ENCODE measurements at places on chromosomes 12 and 14.

GRCh38 chr14:92774572-92774971 lies 19.5 kb upstream of the GOLGA5 start:
- DNase-seq: no peak

DNA sequence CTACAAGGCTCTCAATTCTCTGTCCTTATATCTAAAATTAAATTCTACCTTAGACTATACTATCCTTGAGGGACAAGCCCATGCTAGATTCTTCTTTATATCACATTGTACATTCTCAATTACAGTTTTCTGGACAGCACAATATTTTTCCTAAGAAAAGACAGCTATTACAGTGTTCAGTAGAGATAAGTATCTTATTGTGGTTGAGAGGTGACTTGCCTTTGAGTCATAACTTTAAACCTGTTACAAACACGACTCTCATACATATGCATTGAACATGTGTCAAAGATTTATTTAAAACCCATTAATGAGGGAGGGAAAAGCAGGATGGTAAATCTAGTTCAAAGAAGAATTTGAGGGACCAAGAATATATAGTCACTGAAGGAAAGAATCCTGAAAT lies 61.1 kb downstream of the TPH2 start:
- no peak for DNase-seq

DNA sequence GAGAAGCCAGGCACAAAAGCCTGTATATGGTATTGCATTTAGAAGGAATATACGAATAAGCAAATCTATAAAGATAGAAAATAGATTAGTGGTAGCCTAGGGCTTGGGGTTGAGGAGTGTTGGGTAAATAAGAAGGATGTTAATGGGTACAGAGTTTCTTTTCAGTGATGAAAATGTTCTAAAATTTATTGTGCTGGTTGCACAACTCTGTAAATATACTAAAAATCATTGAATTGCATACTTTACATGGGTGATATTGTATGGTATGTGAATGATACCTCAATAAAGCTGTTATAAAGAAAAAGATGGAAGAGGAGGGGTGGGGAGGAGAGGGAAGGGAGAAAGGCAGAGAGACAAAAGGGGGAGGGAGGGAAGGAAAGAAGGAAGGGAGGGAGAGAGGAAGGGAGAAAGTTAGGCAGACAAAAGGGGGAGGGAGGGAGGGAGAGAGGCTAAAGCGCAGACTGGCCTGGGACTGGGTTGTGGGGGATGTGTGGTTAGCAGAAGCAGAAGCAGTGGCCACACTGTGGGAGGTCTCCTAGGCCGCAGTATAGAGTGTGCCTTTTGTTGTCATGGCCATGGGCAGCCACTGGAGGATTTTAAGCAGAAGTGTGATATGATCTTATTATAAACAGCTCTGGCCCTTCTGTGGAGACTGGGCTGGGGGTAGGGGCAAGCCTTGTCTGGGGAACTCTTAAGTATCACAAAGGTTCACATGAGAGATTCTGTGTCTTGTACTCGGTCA lies 73.6 kb upstream of the ELK3 start:
- DNase-seq: no peak

- DNase-seq: no peak
These were observed 175.7 kb downstream of the C12orf50 start for GRCh38 chr12:87853448-87854003.

DNA sequence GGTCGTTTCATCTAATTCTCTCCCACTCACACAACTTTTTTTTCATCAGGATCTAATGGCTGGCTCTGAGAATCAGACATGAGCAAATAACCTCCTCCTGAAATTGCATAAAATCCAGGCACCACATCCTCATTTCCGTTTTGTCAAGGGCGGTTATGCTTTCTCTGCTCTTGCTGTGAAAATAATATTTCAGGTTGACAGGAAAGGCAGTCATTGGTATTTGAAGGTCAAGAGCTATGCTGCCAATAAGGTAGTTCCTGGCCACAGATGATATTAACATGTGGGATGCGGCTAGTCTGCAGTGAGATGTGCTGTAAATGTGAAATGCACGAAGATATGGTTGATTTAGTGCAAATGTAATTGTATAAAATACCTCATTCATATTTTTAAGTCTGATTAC lies 870.2 kb upstream of the TMEM132C start:
- no peak for DNase-seq

GRCh38 chr12:100413001-100413400 lies 56.1 kb downstream of the SLC17A8 start:
- DNase-seq: no peak

DNA sequence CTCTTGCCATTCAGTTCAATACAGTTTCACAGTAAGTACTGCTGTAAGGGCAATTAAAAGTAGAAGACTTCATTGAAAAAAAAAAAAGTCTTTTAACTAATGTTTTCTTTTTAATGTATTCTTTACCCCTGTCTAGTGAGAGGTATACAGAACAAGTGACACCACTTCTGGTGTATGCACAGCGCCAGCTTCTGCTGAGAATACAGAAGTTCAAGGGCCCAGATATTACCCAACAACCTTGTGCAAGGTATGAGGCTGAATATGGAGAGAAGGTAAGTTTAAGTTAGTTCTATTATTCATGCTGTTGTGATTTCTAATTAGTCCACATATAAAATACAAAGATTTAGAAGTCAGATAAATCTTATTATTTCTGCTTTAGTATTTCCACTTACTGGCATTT lies 168.7 kb downstream of the CFAP54 start:
- no peak for DNase-seq

DNA sequence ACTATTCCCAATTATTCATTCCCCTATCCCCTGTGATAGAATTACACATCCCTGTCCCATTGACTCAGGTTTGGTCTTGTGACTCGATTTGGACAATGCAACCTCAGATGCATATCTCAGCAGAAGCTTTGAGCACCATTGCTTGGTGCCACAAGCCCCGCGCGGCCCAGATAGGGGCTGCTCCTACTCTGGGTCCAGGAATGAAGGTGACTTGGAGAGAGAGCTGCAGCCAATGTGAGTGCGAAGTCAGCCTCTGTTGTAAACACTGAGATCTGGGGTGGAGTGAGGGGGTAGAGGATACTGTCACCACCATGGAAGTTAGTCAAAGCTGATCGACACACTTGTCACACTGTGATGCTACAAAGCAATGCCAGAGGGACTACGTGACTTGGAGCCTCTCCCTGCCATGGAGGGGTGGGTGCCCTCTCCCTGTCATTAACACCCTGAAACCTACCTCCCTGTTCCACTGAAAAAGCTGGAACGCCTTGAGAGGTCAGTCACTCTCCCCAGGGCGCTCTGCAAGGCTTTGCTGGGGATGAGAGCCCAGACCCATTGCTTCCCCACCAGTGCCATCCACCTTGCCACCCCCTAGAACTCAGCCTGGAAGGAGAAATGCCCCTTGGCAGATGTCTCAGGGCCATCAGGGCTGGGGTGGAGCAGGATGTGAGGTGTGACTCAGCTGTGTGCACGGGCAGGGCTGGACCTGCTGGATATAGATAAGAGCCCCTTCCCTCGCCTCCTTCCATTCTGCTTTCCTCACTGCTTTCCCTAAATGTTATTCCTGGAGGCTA lies 6.6 kb upstream of the PLEK2 start:
- no peak for DNase-seq

GRCh38 chr12:7959701-7960121 lies 23.7 kb upstream of the SLC2A3 start:
- DNase-seq: no peak

- DNase-seq: no peak
These were observed 268.7 kb downstream of the ALG10 start for GRCh38 chr12:34291001-34291400.

GRCh38 chr12:82529954-82530353 lies 156.8 kb upstream of the TMTC2 start:
- no peak for DNase-seq

GRCh38 chr14:98877065-98877464 lies 394.9 kb downstream of the BCL11B start:
- DNase-seq: no peak

DNA sequence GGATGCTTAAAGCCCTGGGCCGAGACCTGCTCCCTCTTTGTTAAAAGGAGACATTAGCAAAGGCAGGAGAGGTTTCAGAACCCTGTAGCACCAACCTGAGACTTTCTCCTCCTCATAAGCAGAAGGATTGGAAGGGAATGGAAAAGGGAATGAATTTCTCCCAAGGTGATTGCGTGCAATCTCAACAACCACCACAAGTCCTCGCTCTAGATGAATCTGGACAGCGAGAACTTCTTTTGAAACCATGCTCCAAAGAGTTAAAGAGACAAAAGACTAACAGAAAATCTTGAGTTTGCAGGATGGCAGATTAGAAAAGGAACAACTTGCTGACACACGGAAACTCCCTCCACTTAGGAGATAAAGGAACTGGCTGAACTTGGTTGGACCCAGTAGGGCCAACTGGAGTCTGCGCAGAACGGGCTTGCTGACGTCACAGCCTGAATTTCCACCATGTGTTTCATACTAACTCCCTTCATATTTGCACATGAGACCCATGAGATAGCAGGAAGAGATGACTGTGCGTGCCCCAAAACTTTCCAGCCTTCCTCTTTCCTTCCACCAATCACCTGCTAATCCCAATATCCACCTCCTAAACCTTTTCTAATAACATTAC lies 137.0 kb downstream of the PTPN11 start:
- no peak for DNase-seq

GRCh38 chr12:4041187-4041885 lies 168.1 kb upstream of the PARP11 start:
- DNase-seq: no peak

GRCh38 chr12:42481368-42481767 lies 108.2 kb downstream of the PRICKLE1 start:
- no peak for DNase-seq

- DNase-seq: no peak
These were observed 198.2 kb downstream of the BTG1 start for GRCh38 chr12:91947459-91947858.

DNA sequence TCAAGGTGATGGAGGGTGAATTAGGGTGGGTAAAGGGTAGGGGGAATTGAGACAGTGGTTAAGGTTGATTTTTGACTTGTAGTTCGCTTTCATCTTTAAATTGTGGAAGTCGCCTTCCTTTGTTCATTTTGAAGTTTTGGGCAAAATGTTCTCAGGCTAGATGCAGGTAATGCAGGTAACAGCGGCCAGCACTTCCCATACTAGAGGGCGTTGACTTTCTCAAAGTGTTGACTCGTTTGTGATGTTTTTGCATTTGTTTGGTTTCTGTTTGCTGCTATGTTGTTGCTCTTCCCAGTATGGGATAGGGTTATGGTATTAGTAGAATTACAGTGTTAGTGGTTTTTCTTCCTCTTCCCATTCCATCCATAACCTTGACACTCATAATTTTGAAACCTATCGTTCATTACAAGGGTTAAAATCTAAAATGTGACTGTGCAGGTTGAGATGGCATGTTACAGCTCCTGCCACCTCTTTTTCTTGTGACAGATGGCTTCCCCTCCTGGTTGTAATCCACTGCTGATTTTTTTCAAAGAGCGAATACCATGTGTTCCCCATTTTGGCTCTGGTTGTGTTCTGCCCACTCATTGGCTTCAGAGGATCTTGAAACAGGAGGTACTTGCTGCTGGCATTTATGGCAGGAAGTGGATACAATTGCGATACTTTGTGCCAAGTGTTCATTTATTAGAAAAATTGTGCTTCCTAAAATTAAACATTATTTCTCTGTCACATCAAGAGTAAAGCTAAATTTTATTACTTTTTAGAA lies 57.1 kb downstream of the ERC1 start:
- DNase-seq: no peak

- no peak for DNase-seq
These were observed 39.5 kb downstream of the SYNE2 start for GRCh38 chr14:63892265-63892664.

DNA sequence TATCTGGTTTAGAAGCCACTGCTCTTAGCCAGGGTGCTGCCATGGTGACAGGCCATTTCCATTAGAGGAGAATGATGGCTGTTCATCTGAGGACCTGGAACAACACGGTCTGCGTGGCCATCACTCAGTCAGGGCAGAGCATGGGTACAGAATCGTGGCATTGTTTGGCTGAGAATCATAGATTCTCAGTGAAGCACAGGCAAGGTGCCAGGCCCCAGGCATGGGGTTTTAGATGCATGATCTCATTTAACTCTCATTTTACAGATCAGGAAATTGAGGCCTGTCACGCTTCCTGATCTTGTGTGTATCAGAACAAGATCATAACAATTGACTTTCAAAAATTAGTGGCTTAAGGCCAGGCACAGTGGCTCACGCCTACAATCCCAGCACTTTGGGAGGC lies 26.8 kb upstream of the IRF2BPL start:
- no peak for DNase-seq

DNA sequence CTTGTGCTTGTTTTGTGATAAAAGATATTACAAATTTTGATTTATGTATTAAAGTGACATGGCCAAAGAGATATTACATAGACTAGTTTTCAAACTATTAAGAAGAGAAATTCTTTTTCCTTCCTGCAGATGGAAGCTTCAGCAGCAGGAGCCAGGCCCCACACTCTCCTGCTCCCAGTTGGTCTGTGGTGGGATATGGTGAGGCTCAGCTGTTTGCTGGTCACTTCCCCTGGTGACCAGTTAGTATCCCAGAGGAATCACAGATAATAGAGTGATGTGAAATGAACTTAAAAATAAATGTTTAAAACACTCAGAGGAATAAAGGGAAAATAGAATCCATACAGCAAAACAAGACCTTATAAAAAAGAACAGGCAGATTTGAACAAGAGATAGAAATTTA lies 154.7 kb downstream of the KTN1 start:
- DNase-seq: no peak

DNA sequence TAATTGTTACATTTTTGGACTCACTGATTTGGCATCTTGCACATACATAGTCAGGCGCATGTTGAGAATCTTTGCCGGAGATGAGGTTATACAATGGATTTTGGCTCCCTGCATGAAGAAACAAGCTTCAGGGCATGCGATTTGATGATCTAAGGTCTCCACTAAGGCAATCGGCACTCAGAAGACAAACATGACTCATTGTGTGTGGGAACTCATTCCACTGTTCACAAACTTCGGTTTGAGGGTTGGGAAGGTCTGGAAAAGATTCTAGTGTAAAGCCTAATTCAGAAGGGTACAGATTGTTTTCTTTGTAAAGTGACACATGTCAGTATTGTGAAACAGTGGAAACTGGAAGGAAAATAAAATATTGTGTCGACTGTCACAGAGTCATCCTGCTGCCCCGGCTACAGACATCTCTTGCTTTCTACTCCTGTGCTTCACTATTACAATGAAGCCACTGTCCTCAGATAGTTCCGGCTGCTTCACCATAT lies 192.6 kb upstream of the HMGA2 start:
- no peak for DNase-seq

DNA sequence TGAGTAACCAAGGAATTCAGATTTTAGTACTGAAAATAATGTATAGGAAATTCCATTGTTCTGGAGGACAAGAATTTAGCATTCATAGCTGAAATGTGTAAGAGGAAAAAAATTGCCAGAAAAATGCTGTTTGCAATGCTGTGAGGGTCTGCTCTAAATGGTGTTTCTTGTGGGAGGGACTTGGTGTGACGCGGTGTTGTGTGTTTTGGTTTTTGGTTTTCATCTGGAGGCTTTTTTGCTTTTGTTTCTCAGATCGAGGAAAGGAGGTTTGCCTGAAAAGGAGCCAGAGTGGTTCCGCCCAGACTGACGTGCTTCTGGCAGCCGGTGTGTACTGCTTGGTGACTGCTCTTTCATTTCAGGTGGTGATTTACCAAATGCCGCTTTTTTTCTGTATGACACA lies 211.8 kb upstream of the HMGA2 start:
- no peak for DNase-seq
